RWPE1 (cell line): ENCODE measurements at places on chromosomes 7 and 10.
A peak's percentile ranks its signal among the peaks of the same experiment; 100 is the strongest.

DNA sequence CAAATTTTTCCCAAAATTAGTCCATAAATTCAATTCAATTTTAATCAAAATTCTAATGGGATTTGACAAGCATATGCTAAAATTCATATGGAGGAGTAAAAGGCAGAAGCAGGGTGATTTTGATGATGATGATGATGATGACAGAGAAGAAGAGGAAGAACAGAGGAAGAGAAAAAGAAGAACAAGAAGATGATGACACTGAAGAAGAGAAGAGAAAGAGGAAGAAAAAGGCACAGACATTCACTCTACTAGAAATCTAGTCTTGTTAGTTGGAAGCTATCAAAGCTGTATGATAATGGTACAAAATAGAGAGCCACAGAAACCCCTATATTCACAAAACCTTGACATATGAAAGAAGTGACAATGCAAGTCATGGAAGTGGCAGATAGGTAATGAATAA, 157.9 kb downstream of the ELMO1 start:
- no peak for DNase-seq

DNA sequence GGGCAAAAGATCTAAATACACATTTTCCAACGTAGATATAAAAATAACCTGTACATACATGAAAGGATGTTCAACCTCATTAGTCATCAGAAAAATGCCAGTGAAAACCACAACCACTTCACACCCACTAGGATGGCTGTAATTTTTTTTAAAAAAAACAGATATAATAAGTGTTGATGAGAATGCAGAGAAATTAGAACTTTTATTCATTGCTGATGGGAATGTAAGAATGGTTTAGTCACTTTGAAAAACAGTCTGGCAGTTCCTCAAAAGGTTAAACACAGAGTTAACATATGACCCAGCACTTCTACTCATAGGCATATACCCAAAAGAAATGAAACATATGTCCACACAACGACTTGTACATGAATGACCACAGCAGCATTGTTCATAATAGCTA, 32.3 kb upstream of the PRKCQ start:
- no peak for DNase-seq

DNA sequence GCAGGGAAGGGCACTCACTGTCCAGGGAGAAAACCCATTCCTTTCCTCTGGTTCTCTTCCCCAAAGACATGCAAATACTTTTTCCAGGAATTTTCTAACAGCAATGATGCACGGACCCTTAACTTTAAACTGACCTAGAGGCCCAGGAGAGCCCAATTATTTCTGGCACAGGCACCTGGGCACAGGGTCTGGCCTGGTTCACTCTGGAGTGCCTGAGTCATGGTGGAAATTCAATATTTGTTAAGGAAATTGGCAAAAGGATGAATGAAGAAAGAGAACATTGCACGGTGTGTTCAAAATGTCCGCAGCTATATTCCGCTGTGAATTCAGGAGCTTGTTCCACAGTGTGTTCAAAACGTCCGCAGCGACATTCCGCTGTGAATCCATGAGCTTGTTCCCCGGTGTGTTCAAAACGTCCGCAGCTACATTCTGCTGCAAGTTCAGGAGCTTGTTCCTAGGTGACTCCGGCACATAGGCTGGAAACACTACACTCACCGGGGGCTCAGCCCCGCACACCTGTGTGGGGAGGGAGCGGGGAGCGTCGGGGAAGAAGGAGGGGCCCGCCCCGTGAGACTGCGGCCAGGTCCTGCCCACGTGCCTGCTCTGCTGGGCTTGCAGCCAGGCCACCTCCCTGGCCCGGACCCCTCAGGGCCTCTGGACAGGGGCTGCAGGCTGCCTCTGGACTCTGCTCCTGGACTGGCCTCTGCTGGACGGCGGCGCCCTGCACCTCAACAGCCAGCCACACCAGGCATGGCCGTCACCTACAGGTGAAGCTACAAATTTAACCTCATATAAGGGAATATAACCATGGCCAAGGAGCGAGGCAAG, 72.0 kb upstream of the FAM20C start:
- DNase-seq = no peak

GRCh38 chr10:100341953-100342626, 4.9 kb upstream of the SCD start:
- DNase-seq = peak; percentile 88

- no peak for DNase-seq
These were observed 24.0 kb downstream of the WAPL start for GRCh38 chr10:86497621-86498020.

DNA sequence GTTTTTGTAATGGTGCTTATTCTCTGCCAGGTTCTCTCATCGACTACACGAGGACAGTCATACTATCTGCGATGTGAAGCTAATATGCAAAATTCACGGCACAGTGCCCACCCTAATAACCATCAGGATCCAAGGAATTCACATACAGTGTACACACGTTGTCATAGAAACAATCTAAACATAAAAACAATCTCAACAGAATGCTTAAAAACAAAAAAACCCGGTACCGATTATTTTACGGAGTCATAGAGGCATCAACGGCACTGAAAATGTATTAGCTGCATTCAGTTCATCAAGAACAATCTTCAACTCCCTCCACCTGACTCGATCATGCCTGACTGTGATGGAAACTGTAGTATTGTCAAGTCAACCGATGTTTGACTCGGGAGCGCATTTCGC, 628 bp downstream of the MRPS33 start:
- DNase-seq = no peak

DNA sequence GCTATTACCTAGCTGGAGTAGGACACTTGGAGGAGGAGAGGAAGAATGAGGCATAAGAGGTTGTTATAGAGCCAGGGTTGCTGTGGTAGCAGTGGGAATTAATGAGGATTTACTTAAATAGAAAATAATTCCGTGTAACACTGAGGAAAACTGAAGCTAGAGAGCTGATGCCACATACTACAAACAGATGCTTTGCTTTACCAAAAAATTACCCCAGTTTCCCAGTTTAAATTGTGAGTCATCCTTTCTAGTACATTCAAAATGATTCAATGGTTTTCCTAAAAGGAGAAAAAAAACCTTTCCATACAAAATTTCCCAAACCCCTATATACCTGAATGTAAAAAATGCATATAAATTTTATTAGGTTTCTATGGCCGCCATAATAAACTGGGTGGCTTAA, 58.3 kb downstream of the ZNF518A start:
- no peak for DNase-seq

GRCh38 chr7:157543791-157544190, 207.0 kb downstream of the DNAJB6 start:
- DNase-seq = no peak

GRCh38 chr7:143256325-143256724, 6.9 kb upstream of the GSTK1 start:
- DNase-seq = no peak

DNA sequence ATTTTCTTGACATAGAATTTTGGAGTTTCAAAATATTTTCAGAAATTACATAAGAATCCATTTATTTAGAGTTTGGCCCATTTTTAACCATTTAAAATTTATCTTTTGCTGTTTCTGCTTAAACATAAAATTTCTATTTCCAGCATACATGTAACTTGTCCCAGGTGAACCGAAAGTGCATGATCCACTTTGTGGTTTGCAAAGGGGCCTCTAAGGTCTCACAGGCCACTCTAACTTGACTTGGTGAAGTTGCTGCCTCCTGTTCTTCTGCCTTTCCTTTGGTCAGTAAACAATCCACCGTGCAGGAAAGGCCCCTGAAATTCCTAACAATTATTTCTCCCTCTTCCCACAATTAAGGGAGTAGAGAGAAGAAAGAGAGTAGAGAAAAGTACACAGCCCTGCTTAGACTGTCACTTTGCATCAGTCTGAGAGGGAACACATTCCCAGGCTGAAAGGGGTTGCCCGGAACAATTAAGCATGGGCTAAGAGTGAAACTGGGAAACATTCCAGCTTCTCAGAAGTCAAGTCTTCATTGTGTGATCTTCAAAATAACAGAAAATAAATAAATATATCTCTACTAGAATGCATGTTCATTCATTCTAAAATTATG, 79.5 kb upstream of the SEMA3A start:
- no peak for DNase-seq

DNA sequence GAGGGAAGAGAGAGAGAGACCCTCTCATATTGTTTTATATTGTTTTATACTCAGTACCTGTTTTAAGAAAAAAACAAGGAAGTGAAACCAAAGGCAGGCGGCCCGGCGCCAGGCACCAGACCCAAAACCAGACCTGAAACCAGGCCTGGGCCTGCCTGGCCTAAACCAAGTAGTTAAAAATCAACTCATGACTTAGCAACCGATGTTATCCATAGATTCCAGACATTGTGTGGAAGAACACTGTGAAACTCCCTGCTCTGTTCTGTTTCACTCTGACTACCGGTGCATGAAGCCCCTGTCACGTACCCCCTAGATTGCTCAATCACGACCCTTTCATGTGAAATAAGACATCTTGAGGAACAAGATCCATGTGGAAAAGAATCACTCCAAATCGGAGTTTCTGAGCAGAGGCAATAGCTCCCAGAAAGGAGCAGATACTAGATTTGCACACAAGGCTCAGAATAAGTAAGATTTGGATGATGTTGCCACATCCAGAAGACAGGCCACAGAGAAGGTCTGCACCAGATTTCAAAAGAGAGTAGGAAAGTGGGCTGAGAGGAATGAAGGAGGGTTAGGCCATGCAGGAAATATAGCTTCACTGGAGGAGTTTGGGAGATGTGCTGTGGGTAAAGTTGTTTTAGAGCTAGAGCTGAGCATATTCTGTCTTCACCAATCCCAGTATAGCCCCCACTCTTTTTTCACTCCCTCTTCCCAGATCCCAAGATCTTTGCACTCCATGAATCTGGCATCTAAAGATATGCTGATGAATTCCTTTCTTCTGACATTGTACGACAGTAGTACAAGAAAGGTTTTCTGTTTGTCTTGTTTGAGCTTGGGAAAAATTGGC, 8.8 kb upstream of the ZNF248 start:
- no peak for DNase-seq

GRCh38 chr7:92115821-92116220, 18.5 kb downstream of the CYP51A1 start:
- DNase-seq = no peak

- DNase-seq = no peak
These were observed 152.0 kb upstream of the PCBD1 start for GRCh38 chr10:71040343-71040742.

DNA sequence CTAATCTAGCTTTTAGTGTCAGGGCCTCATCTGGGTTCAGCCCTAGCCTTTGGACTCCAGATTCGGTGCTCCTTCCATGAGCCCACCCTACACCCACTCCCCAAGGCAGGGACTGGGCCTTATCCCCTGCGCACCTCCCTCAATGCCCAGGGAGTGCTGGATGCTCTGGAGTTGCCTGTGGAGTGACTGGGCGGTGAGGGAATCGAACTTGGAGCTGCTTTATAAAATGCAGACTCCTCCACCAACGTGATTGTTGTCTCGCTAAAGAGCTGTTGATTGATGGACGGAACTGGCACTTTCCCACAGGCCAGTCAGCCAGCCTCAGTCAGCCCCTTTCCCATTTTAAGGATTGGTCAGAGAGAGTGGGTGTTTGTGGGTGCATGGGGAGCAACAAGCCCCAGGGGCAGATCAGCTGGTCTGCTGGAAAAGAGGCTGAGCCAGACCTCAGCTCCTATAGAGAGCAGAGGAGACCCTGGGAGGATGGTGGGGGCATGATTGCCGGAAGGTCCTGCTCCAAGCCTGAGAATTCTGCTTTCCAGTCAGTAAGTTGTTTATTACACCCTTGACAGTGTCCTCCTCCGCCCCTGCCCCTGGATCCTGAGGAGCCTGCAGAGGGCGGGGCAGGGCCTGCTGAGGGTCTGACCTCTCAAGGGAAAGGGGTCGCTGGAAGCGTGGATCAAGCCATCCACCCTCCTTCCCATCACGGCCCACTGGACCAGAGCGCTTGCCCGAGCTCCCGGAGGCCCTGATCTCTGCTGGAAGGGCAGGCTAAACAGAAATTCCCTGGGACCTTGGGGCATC, 16.7 kb downstream of the UNC5B start:
- no peak for DNase-seq

- DNase-seq = no peak
These were observed 53.3 kb upstream of the LOXL4 start for GRCh38 chr10:98321186-98321780.

DNA sequence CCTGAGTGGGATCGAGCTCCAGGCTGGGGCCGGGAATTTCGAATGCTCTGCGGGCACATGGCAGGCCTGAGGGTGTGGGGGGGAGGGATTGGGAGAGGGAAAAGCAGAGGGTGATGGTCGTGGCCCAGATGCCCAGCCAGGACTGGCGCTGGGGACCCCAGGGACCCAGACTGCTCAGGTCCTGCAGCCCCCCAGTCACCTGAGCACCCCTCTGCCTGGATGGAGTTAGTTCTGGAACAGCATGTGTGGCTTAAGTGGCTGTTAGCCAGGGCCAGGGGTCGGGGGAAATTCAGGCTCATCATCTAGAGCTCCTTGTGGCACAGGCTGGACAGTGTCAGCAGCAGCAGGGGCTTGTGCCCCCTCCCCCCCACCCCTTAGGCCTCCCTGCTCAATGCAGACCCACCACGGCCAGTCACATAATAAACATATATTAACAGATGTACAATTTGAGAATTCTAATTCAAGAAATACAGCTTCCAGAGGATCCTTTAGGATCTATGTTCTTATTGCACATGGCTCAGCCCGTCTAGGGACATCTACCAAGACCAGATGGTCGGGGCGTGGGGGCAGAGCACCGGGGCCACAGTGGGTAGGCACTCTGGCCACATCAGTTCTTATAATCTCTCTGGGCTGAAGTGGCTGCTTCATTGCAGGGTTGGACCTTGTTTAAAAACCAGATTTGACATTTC, 22.2 kb downstream of the DNAJB12 start:
- no peak for DNase-seq

DNA sequence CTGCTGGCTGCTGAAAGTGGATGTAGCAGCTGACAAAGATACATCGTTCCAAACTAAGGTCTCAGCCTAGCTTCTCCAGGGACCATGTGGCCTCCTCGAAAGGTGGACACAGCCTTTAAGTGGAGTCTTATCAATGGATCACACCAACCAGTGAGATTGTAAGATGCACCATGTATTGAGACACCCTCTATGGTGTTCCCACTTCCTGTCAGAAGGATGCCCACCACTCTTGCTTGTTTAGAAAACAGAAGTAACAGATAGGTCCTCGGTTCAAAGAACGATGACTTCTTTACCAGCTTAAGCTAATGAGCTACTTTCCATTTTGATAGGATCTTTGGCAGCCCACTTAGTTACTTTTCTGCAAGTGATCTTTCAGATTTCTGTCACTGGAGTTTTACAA, 34.3 kb downstream of the SLC25A13 start:
- DNase-seq = no peak

GRCh38 chr7:118657391-118658005, 433.0 kb downstream of the ANKRD7 start:
- no peak for DNase-seq
